ENCODE measurements at places on chromosomes 11 and 22. TPM values are rescaled to one million over a fixed set of nuclear protein-coding genes. Genes with fewer than 3 reads are reported as not detected.

The SHANK2 gene
- 50.5 TPM for total RNA-seq

The CSRP3 gene
- total RNA-seq, result not detected

- DNase-seq, result no peak
These were observed 91.6 kb downstream of the ATXN10 start for GRCh38 chr22:45763236-45763624.

The PKP3 gene
- total RNA-seq, result 109 TPM

The MTMR2 gene
- 41.6 TPM for total RNA-seq

DNA sequence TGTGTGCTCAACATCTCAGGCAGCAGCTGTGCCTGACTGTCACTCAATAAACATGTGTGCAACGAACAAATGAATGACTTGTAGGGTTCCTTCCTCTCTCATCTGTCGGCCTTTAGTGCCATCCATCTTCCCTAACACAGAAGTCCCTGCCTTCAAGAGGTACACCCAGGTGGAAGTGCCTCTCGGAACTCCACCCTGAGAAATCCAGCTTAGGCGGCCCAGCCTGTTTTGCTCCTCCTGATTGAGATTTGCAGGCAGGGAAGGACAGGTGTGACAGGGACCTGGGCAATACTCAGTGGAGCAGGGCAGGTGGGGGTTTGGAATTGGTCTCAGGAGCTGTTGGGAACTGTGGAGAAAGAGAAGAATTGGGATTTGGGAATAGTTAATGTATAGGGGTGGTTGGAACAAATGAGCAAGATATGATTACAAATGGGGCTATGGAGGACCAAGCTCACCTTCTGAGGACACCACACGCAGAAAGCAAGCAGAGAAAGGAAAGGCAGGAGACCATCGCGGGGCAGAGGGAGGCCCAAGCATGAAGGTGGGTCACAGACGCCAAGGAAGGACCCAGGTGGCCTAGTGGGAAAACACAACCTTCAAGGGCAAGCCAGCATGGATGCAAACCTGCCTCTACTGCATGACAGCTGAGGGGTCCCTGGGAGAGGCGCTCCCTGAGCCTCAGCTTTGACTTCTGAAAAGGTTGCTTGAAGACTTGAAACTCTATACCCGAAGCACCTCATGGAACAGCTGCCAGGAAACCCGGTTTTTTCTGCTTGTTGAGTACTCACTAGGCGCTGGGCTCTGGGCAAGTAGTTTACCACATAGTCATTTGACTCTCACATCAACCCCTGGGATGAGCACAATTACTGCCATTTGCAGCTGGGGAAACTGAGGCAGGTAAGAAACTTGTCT lies 40.9 kb upstream of the ANO1 start:
- no peak for DNase-seq

GRCh38 chr11:3169255-3170043 lies 4.3 kb upstream of the OSBPL5 start:
- DNase-seq, result peak; percentile 31

DNA sequence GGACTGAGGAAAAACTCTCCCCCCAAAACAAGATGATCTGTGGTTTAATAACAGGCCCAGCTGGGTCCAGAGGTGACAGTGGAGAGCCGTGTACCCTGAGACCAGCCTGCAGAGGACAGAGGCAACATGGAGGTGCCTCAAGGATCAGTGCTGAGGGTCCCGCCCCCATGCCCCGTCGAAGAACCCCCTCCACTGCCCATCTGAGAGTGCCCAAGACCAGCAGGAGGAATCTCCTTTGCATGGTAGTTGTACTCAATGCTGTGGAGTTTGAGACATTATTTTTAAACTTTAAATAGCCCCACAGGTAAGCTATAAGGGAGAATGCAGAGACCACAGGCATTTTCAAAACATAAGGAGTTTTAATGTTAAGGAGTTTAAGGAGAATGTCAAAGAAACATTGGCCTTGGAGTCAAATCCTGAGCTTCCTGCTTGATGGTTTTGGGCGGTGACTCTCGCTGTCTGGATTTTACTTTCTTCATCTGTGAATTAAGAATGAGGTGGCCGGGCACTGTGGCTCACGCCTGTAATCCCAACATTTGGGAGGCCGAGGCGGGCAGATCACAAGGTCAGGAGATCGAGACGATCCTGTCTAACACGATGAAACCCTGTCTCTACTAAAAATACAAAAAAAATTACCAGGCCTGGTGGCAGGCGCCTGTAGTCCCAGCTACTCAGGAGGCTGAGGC lies 6.8 kb downstream of the APOL1 start:
- no peak for DNase-seq
